ENCODE measurements at places on chromosomes 2 and 18.

DNA sequence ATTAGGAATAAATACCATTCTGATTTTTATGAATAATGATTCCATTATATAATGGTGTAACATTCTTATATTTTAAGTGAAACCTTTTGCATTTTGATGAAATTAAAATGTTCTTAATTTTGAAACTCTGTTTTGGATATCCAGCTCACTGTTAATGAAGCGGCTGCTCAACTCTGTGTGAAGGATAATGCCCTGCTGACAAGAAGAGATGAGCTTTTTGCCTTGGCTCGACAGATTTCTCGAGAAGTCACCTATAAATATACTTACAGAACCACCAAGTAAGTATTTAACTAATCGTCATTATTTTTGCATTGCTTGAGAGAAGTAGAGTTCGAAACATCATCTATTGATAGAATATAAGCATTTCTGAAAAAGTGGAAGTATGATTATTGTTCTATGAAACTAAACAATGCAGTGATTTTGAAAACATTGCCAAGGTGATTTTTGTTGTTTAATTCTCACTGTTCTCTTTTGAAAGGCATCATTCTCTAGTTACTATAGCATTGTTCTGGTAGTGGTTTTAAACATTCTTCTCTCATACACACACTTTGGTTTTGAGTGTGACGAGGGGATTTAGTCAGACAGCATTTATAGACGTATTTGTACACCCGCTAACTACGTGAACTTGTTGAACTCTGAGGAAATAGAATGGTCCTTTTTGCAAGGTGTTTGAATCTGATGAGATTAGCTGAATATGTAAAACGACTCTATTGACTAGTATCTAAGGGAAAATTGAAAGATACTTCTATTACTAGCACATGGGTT, 21.5 kb downstream of the NAB1 start:
- DNase-seq: no peak

DNA sequence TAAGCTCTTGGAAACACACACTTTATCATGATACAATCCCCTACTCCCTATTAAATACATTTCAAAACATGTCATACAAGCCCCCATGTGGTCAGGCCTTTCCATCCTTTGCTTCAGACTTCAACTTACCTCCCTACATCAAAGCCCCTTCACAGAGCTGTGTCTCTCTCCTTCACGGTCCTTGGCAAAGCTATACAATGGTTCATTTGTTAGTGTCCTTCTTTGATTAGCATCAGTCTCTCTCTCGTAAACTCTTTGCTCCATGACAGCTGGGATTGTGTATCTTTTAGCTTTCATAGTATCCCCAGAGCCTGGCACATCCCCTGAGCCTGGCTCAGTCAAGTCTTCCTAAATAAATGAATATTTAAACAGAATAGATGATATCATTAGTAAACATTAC, 25.6 kb upstream of the INSIG2 start:
- DNase-seq: no peak

- no peak for DNase-seq
These were observed 73.3 kb downstream of the LONRF2 start for GRCh38 chr2:100248971-100249370.

DNA sequence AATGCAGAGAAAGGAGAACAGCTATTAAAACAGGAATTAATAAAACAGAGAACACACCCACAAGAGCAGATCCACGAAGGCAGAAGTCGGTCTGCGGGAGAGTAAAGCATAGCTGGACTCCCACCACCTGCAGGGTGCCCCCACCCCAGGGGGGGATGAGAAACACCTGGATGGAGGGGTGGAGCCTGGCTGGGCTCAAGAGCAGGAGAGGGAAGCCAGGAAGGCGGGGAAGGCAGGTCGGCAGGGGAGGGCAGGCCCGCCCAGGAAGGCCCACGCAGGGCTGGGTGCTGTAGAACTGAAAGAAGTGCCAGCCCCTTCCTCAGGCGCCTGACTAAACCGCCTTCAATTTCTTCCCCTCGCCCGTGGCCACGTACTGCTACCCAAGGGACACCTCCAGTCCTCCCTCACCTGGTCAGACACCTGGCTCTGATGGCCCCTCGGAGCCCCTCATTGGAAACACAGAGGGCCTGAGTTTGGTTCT, 175.4 kb downstream of the HDAC4 start:
- no peak for DNase-seq

GRCh38 chr18:28584731-28585130, 407.8 kb upstream of the CDH2 start:
- no peak for DNase-seq

DNA sequence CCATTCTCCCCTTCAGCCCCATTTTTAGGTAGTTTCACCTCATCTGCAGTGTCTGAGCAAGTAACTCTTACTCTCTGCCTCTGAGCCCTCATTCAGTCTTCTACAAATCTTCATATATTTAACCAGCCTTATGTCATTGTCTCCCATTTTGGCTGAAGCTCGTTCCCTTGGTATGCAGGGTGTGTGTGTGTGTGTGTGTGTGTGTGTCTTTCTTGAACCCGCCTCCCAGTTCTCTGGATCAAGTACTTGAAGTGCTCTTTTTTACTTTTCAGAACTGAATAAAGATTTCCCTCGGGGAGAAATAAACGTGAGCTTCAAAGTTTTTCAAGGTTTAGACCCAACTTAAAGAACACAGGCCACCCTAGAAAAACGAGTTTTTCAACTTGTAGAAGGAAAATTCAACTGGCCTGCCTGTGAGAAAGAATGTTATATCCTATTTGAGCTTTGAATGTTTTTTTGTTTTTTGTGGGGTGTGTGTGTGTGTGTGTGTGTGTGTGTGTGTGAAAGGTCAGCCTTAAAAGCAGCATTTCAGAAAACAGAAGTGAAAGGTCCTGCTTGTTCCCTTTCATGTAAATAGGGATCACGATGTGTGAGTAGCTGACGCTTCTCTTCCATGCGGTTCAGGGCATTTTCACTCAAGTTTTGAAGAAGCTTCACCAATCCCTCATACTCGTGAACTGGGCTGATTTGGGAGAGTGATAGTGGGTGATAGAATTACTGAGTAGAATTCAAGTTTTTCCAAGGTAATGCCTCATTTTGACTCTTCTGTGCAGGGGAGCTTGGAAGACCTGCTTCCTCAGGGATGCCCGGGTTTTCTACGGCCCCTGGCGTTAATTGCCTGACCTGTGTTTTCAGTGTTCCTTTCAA, 50.6 kb upstream of the EML6 start:
- no peak for DNase-seq

DNA sequence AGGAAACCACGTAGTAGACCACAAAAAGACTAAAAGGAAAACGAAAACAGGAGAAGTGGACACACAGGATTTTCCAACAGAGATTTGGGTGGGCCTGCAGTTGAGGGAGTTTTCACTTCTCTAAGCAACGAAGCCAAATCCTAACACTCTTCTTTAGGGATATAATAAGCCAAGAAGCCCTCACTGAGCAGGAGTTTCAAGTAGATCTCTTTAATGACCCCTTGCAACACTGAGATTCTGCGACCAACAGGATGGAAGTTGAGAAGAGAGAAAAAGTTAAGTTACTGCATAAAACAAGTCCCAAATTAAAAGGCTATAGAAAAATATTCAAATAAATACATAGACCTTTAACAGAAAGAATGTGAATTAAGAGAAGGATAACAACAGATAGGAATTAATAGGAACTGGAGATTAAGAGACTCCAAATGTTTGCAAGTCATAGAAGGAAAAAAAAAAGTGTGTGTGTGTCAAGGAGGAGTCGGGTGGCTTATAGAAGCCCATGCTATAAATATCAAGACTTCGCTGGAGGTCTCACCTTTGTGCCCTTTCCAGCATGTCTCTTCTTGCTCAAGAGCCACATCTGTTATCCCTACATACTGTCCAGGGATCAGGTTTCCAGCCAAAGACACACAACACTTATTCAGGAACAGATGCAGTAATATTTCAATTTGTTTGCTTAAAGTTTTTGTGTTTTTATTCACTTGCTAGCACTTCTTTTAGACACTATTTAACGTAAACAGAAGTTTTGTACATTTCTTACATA, 69.4 kb upstream of the ARHGAP28 start:
- no peak for DNase-seq

DNA sequence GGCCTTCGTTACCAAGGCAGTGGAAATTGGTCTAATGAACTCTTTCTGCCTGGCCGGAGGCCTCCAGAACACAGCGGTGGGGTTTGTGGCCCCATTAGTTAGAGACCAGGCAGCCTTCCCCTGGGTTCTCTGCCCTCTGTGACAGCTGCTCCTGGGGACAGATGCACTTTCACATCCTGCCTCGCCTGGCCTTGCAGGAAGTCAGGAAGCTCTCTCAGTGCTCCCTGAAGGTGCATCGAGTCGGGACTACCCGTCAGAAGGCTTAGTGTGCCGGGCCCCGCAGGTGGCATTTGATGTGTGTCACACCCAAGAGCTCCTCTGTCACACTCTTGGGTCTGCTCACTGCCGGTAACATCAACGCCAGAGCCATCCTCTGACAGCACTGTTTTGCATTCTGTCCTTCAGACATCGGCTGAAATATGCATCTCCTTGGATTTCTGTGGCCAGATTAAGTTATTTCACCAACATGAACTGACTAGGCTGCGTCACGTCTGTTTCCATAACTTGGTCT, 158.3 kb downstream of the LDLRAD4 start:
- DNase-seq: no peak

DNA sequence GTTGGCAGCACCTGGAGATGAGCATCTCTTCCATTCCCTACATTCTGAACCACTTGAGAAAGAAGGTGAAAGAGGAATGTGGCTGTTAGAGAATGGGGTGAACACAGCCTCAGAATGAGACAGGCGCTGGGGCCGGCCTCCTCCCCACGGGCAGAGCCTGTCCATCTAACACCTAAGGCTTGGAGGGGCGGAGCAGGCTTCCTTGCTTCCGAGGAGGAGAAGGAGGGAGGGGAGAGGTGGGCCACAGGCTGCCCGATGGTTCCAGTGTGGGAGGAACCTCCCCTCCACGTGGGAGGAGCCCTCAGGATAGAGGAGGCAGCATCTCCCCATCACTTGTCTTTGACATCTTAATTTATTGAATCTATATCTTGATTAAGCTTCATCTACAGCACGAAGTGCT, 68.6 kb downstream of the CIB4 start:
- DNase-seq: no peak

GRCh38 chr2:237868631-237869342, 9.4 kb downstream of the RAMP1 start:
- no peak for DNase-seq

DNA sequence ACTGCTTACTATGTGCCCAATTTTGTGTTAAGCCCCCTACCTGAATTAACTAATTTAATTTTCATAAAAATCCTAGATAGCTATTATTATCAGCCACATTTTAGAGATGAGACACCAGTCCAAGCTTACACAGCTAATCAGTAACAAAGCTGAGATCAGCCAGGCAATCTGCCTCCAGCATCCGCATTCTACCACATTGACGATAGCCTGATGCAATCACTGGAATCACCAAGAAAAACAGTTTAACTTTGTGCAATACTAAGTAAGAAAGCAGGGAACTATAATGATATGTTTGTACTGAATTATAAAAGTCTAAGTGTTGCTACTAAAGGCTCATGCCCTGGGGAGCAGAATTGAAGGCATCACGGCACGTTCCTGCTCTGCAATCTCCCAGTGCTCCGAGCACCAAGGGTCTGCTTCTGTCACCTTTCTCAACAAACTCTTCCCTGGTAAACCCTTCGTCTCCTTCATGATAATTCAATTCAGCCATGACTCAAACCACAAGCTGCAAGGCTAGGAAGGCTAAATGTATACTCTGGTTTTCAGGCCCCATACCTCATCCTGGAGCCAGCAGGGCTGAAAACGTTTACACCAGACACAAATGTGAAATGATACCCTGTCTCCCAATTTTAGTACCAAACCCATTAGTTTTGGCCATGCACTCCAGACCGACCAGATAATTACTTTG, 19.4 kb downstream of the KANSL3 start:
- DNase-seq: no peak

DNA sequence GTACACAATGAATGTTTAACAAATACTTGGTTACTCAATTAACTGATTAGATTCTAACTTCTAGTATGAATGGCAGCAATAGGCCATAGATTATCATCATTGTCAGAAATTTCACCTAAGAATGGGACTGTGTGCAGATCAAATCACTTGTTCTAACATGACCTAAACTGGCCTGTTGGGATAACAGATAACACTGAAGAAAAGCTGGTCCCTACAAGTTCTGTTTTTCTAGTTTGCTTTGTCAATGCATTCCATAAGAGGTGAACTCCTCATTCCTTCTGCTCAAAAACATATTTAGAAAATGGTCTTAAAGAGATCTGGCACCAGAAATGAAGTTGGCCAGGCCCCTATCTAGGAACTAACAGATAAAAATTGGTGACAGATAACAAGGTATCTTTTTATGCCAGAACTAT, 175.4 kb downstream of the THADA start:
- DNase-seq: no peak

GRCh38 chr2:187263675-187264560, 184.1 kb downstream of the CALCRL start:
- no peak for DNase-seq

DNA sequence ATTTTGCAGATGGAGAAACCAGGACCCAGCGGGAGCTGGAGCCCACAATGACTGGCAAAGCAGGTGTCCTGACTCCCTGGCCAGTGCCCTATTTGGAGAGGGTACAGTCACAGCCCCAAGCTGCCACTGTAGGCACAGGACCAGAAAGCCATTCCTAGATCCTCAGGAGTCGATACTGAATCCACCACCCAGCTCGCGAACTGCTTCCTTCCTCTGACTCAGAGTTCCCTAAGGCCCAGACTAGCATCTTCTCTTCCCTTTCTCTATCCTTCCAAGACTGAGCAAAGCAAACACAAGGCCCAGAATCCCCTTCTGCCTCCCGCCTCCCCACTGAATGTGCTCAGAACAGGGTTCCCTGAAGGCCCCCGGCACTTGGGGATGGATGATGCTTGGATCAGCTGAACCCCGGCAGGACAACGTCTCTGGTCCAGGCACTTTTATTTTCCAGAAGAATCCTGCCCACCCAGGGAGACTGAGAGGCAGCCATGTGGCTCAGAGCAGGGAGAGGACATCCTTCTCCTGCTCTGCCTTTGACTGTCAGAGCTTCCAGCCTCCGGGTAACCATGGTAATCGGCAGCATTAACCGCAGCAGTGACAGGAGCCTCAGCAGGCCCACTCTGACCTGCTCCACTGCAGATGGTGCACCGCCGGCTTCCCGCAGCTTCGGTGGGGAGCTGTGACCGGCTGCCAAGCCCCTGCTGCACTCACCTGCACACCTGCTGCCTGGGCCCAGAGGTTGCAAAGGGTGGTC, 34.8 kb upstream of the KLHL29 start:
- no peak for DNase-seq

- DNase-seq: no peak
These were observed 71.6 kb downstream of the ANKRD62 start for GRCh38 chr18:12165038-12165768.

DNA sequence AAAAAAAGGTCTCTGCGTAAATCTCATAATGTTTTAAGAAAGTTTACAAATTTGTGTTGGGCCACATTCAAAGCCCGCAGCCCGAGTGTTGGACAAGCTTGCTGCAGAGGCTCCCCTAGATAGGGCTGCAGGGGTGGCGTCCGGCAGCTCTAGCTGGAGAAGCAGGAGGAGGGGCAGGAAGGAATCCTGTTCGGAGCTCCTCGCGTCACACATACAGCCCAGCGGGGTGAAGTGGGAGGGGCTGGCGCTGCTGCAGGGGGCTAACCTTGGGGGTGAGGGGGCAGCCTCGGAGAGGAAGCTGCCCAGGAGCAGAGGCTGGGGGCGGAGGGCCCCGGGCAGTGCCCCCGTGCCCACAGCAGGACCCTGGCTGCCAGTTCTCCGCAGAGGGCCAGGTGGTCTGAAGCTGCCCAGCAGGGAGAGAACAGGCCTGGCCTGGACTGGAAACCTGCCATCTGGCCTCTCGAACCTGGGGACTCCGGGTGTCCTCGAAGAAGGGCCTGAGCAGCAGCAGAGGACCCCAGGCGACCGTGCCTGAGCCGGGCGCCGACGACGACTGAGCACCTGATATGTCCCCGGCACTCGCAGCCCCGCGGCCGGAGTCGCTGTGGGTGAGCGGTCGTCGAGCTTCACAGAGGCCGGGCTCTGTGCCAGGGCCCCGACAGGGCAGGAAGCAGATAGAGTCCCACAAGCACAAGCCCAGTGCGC, 2.6 kb upstream of the GPR35 start:
- peak; percentile 51 for DNase-seq

All from left ventricle myocardium superior (tissue), 1 donor.